ENCODE measurements at places on chromosomes 13 and 19. TPM values are rescaled to one million over a fixed set of nuclear protein-coding genes. Genes with fewer than 3 reads are reported as not detected.

PRR20E gene
- not detected for total RNA-seq

FOSB gene
- total RNA-seq: 37.9 TPM

ZNF587 gene
- total RNA-seq: 36.8 TPM

CADM4 gene
- 24.4 TPM for total RNA-seq

CBY2 gene
- not detected for total RNA-seq

CGB5 gene
- total RNA-seq: 1.9 TPM

LNX2 gene
- total RNA-seq: 28.5 TPM

RNF225 gene
- not detected for total RNA-seq

MUC16 gene
- 2.5 TPM for total RNA-seq

CPAMD8 gene
- total RNA-seq: 9.3 TPM

CACNG6 gene
- total RNA-seq: 0.32 TPM

OLFM2 gene
- 33.1 TPM for total RNA-seq

RGCC gene
- total RNA-seq: 8.1 TPM

FFAR3 gene
- total RNA-seq: 1.6 TPM

AXL gene
- total RNA-seq: 35.0 TPM

DACH1 gene
- 4.3 TPM for total RNA-seq

All from hepatocyte (in vitro differentiated cells).